ENCODE measurements at places on chromosomes 5 and 9. TPM values are rescaled to one million over a fixed set of nuclear protein-coding genes. Genes with fewer than 3 reads are reported as not detected.

OTP gene
- total RNA-seq, result not detected

FABP6 gene
- not detected for total RNA-seq

NHP2 gene
- 106 TPM for total RNA-seq

LVRN gene
- 0.25 TPM for total RNA-seq

NIM1K gene
- total RNA-seq, result not detected

DNA sequence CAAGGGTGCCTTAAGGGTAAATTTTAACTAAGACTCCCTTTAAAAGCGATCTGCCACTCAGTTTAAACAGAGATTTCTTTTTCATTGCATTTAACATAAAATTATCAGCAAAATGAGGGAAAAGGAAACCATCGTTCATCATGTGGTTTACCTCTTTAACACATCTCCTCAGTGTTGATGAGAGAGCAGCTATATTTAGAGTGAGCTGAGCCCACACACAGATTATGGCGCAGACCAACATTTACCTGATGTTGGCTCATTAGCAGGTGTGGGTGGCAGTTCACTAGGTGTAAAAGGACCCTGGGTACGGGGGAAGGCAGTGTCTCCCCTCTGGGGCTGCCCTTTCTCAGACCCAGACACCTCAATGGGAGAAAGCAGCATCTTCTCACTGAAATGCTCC lies 149.8 kb downstream of the ENTREP1 start:
- no peak for DNase-seq

DNA sequence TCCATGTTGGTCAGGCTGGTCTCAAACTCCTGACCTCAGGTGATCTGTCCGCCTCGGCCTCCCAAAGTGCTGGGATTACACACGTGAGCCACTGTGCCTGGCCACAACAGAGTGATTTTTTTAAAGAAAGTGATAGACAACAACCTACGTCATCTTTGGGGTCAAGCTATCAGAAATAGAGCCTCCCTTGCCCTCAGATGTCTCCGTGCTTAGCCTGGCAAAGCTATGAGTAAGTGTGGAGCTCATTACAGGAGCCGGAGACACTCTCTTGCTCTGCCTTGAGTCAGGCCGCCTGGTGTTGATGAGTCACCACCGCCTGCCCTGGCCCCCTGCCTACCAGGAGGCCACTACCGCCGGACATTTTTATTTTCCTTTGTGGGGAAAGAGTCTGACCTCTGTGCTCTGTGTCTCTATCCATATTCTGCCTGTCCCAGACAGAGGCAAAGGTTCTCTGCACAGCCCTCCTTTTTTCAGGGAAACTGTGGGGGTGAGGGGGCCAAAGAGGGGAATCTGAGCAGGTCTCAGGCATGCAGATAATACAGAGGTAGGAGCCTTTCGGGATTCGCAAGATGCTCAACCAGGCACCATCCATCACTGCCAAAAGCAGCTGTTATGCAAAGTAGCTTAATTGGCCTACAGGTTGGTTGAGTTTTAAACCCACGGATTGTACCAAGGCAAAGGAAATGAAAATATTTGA lies 123.7 kb upstream of the CPEB4 start:
- peak; percentile 78 for DNase-seq

- no peak for DNase-seq
These were observed 2.9 kb upstream of the PRRC2B start for GRCh38 chr9:131391020-131391419.

GRCh38 chr9:119003882-119004617 lies 365.2 kb downstream of the BRINP1 start:
- DNase-seq, result no peak

- no peak for DNase-seq
These were observed 40.2 kb downstream of the STARD4 start for GRCh38 chr5:111472096-111472495.

DNA sequence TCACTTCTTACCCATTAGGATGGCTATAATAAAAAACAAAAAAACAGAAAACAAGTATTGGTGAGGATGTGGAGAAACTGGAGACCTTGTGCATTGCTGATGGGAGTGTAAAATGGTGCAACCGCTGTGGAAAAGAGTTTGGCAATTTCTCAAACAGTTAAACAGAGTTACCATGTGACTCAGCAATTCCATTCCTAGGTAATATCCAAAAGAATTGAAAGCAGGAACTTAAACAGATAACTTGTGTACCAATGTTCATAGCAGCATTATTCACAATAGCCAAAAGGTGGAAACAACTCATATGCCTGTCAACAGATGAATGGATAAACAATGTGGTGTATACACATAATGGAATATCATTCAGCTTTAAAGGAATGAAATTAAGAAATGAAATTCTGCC lies 28.9 kb downstream of the DCP2 start:
- peak; percentile 22 for DNase-seq

- DNase-seq, result no peak
These were observed 13.9 kb upstream of the RARS1 start for GRCh38 chr5:168472329-168472728.

GRCh38 chr9:32431196-32431595 lies 46.8 kb downstream of the ACO1 start:
- DNase-seq, result no peak

DNA sequence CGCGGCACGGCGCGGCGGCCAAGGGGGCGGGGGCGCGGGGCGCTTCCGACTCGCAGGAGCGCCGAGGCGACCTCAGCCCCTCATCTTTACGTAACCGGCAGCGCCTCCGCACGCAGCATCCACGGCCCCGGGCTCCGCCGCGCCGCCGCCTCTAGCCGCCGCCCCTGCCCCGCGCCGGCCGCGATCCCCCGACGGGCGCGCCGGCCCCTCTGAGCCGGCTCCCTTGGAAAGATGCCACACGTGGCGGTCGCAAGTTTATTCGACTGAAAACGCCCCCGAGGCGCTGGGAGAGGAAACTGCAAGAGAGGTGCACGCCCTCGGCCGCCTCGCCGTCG lies 1.0 kb downstream of the KLF9 start:
- DNase-seq, result no peak

GRCh38 chr9:14207352-14207995 lies 106.5 kb downstream of the NFIB start:
- DNase-seq, result no peak

DNA sequence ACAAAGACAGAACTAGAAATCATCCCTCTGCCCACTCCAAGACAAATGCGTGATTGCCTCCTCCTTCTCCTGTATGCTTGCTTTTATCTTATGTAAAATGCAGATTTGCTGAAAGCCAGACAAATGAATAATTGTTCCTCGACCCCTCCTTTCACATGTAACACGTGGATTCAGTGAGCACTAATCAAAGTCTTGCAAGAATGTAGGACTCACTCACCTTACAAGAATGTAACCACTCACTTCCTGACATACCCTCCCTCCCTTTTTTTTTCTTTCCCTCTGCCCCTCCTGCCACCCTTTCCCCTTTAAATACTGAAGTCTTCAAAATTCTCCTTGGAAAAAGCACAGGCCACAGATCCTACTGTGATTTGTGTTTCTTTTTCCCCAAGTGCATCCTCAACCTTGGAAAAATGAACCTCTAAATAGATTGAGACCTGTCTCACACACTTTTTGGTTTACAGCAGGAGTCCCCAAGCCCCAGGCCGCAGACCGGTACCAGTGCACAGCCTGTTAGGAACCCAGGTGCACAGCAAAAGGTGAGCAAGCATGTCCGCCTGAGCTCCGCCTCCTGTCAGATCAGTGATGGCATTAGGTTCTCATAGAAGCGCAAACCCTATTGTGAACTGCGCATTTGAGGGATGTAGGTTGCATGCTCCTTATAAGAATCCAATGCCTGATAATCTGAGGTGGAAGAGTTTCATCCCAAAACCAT lies 29.4 kb upstream of the HSD17B3 start:
- peak; percentile 7 for DNase-seq

- DNase-seq, result no peak
These were observed 168.4 kb upstream of the MAP1B start for GRCh38 chr5:71938895-71939294.

DNA sequence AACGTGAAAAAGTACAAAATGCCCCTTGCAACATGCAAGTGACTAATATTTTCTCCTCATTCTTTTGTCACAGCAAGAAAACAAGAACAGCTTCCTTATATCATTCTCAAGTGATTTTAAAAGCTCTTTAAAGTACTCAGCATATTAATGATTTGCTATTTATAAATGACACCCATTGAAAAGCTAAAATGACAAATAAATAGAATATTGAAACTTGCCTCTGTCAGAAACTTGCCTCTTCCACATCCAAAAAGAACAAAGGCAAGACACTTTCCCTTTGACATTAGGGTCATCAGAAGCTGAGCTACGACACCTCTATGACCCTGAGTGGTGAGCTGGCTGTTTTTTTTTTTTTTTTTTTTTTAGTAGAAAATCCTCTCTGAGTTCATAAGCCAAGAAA lies 339.6 kb upstream of the ITGA1 start:
- no peak for DNase-seq

- DNase-seq, result peak; percentile 90
These were observed 129.9 kb downstream of the RXRA start for GRCh38 chr9:134455934-134456755.

- no peak for DNase-seq
These were observed 129.8 kb downstream of the TMEM174 start for GRCh38 chr5:73302797-73303147.

DNA sequence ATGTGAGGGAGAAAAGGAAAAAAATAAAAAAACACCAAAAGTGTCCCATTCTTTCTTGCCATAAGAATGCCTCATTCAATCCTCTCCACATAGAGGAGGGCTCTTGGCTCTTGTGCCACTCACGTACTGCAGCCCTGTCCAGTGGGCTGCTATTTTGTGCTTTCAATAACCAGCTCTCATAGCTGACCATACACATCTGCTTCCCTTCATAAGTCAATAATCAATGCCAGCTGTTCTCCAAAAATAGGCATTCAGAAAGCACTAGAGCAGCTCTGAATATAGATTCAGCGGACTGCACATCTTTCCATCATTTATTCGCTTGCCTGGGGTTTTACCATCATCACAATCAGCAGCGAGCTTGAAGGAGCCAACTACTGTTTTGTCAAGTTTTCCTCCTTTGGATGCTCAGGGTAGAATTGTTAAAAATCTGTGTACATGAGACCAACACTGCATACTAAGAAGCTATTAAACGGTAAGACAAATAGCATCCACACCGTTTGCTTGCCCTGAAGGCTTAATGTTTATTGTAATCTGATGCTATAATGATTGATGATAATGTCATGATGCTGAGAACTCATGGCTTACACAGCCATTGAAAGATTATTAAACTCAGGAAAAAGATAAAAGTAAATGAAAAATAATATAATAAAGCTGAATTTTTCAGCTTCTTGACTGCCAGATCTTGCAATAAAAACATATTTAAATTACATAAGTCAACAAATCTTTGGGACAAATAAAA lies 80.0 kb downstream of the OXCT1 start:
- no peak for DNase-seq

DNA sequence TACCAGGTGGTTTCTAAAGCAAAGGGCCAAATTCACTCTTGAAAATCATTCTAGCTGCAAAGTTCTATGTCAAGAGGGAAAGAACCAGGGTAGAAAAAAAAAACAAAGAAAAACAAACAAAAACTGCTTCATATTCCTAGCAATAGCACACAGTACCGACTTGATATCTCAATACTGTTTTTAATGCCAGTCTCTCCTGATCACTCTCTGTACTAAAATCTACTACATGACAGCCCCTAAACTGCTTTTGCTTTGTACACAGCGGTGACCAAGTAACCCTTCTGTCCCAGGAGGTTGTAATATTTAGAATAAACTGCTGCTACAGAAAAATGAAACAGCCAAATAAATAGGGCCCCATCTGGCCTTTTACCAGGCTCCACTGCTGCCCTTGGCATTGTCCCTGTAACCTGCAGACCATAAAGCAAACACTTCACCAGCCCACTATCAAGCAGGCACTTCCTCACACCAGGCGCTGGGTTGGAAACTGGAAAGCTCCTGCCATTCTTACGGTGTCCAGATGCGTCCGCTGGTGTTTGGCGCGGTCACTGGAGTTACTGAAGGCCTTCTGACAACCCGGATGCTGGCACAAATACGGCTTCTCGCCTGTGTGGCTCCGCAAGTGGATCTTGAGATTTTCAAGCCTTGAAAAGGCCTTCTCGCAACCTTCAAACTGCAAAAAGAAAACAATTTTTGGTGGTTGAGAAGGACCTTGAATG lies 363.2 kb downstream of the GLIS3 start:
- DNase-seq, result peak; percentile 84

DNA sequence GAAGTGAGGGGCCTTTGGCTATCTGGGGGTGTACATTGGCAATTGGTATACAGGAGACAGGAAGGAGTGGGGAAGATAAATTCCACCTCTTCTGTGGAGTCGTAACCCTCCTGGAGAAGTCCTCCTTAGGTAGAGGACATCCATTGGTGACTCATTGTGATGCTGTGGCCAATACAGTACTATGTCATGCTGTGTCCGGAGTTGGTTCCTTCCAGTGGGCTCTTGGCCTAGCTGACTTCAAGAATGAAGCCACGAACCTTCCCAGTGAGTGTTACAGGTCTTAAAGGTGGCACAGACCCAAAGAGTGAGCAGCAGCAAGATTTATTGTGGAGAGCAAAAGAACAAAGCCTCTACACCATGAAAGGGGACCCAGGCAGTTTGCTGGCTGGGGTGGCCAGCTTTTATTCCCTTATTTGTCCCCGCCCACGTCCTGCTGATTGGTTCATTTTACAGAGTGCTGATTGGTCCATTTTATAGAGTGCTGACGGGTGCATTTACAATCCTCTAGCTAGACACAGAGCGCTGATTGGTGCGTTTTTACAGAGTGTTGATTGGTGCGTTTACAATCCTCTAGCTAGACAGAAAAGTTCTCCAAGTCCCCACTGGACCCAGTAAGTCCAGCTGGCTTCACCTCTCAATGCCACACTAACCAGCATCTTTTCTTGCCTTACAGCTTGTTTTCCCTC lies 37.3 kb upstream of the FBP1 start:
- DNase-seq, result no peak

DNA sequence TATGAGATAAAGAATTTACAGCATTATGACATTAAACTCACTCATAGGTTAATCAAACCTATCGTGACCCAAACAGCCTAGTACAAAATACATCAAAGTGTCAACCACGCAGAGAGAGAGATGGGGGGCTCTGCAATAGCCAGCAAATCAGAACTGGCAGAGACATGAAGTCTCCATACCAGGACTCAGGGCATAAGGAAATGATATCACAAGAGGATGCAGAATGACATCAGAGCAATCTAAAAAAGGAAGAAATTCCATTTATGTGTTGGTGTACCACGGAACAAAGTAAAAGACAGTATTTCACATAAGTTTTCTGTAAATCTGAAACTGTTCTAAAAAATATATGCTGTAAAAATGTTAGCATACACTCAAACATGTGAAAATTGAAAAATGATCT lies 24.6 kb downstream of the BICD2 start:
- DNase-seq, result peak; percentile 67

DNA sequence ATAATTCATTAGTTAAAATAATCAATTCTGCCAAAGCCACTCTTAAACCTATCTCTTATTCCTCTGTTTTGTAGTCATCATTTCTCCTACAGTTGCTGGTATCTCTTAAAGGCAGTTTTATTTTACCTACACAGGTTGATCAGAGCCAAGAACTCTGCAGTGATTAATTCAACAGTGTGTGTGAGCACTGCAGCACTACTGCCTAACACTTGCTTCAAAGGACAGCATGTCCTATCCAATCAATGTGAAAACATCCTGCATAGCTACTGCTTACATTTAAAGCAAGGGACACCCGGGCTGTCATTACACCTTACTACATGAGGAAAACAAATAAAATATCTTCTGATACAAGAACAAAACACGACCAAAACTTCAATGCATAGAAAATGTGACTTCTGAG lies 45.1 kb upstream of the HK3 start:
- DNase-seq, result no peak

Measured in dermis microvascular lymphatic vessel endothelial cell (primary cell).